CD4-positive, alpha-beta T cell treated with Interleukin-4 for 4 hours (primary cell): ENCODE measurements at places on chromosomes 11 and 22.
A peak's percentile ranks its signal among the peaks of the same experiment; 100 is the strongest.

- DNase-seq = peak; percentile 68
These were observed 1.6 kb downstream of the MAML2 start for GRCh38 chr11:96341211-96342013.

GRCh38 chr22:25903294-25903693 is 161.3 kb downstream of the MYO18B start:
- DNase-seq = no peak

GRCh38 chr22:29977107-29977506 is 94.1 kb downstream of the MTMR3 start:
- no peak for DNase-seq

GRCh38 chr11:1450949-1451710 is 35.4 kb downstream of the MOB2 start:
- DNase-seq = no peak

DNA sequence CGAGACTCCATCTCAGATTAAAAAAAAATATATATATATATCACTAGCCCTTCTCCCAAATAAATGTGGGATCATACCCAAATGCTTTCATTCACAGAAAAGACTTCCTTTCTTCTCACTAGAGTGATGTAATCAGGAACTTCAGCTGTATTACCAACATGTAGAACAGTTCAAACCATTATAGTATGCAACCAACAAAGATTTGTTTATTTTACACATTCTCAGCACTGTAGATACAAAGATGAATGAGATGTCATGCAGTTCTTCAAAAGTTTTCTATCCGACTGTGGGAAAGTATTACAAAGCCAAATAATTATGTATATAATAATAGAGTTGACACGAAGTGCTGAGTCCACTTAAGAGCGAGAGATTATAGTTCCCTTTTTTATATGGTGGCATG is 22.2 kb upstream of the ZNF143 start:
- DNase-seq = no peak
